Activated CD8-positive, alpha-beta T cell treated with anti-CD3 and anti-CD28 coated beads for 36 hours (primary cell): ENCODE measurements at places on chromosomes 7 and 10. TPM values are rescaled to one million over a fixed set of nuclear protein-coding genes. Genes with fewer than 3 reads are reported as not detected.

DNA sequence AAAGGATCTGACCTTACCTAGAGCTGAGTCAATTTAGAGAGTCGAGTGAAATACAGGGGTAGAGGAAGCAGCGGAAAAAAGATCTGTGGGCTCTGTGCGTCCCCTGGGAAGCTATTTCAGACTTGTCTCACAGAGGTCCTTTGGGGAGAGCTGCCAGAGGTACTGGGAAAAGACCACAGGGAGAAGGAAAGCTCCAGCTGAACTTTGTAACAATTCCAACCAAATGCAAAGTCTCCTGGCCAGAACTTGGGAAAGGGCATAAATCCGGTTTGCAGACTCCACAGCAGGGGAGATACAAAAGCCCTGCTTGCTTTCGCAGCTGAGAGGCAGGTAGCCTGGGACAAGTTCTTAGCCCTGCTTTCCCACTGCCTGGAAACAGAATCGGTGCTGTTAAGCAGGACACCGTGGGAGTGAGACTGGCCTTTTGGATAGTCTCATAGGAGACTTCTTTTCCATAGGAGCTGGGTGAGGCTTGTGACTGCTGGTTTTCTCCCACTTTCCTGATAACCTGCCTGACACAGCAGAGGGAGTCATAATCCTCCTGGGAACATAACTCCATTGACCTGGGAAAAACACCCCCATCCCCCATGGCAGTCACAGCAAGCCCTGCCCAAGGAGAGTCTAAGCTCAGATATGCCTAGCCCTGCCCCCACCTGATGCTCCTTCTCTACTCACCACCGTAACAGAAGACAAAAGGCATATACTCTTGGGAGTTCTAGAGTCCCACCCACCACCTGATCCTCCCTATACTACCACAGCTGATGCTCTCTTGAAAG is 926.2 kb downstream of the KCNMA1 start:
- no peaks in the 10 kb centered on the region for H3K36me3 ChIP-seq
- no peak overlapping the region for H3K4me3 ChIP-seq
- no peaks in the 10 kb centered on the region for H3K4me1 ChIP-seq
- no peaks in the 10 kb centered on the region for H3K27me3 ChIP-seq
- DNase-seq: no peak

DNA sequence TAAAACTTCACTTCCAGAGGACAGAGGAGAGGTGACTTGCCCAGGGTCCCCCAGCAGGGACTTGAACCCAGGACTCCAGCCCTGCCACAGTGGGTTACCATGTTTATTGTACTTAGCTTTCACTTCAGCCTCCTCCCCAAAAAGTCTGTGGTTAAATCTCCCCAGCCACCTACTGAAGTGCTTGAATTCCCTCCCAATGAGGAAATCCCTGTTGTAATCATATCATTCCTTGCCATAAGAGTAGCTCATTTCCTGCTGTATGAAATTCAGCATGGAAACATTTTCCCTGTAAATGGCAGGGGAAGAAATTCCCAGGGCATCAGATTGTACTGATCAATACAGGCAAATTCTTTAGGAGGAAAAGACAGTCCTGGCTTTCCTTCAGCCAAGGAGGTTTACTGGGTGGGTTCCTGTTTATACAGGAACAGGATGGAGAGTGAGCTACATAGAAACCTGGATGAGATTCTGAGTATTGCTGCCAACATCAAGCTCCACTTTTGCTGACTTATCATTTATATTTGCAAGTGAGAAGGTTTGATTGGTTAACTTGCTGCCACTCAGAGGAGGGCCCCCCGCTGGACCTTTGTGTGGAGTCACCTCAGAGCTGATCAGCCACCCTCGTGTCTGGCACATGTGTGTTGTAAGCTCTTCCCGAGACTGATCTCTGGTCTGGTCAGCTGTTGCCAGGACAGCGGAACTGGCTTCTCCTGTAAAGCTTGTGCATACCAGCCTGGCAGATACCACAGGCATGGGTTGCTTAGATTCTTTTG is 16.4 kb upstream of the PDZD8 start:
- no peaks in the 10 kb centered on the region for H3K4me1 ChIP-seq
- H3K27me3 ChIP-seq: peaks cover 36% of the 10 kb centered on the region
- H3K27ac ChIP-seq: no peak overlapping the region
- no peak for DNase-seq

CPN1 gene
- total RNA-seq: not detected

ACSL5 gene
- 33.7 TPM for total RNA-seq

DNA sequence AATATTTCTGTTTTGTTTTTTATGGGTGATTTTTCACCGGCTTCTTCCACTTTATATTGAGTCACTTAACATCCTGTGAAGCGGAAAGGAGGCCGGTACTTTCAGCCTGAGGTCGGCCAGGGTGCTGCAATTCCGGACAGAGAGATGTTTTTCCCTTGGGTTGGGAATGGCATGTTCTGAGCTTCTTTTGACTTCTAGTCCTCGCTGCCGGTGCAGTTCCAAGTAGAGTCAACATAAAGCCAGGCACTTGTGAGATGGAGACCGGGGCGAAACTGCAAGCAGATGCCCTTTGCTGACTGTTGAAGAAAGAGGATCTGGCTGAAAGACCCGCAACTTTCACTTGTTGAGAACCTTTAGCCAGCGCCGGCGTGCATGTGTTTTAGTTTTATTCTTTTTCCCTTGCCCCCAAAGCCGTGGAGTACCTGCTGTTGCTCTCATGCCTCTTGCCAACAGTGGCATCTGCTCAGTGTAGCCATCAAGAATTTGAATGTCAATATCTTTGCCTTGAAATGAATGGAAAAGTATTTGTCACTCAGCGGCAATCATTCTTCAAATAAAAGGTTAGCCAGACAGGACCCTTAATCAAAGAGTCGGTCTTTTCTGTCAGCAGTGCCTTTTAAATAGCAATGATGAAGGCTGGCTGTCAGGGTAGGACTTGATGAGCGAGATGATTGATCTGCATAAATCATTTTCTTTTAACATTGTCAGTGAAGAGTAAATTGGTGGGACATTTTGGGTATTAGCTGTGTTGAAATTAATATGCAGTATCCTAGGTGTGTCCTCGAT is 351.2 kb downstream of the LRMDA start:
- H3K27ac ChIP-seq: no peak overlapping the region
- H3K4me1 ChIP-seq: no peaks in the 10 kb centered on the region
- H3K36me3 ChIP-seq: no peaks in the 10 kb centered on the region
- H3K4me3 ChIP-seq: no peak overlapping the region
- H3K27me3 ChIP-seq: peaks cover 8% of the 10 kb centered on the region

DNA sequence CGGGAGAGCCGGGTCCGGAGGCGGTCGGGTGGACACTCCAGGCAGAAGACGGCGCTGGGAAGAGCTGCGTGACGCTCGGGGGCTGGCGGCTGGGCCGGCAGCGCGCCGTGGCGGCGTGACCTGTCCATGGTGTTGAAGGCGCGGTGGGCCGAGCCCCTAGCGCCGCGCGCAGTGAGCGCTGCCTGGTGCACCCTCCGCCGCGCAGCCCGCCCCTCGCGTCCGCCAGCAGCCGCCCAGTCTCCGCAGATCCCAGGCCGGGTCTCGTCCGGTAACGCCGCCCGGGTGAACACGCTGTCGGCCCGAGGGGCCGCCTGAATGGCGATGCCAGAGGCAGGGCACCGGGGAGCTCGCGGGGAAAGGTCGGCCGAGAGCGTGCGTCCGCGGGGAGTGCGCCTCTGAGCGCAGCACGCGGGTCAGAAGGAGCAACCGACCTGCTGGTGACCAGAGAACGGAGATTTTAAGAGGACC is 657 bp upstream of the TMEM178B start:
- no peaks in the 10 kb centered on the region for H3K36me3 ChIP-seq
- H3K27me3 ChIP-seq: peaks cover 48% of the 10 kb centered on the region
- peak overlapping the region; percentile 59 for H3K4me3 ChIP-seq
- DNase-seq: peak; percentile 26

DNA sequence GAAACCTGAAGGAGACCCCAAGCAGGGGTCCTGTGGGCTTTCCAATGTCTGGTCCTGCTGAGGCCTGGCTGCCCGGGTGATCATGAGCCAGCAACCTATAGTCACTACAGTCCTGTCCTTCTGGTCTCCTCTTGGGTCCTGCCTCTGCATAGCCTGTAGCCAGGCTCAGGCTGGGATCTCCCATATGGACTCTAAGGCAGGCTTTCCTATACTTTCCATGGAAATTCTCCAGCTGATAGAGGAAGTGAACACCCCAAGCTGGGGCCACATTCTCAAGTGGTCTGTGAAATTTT is 26.4 kb downstream of the ANXA8 start:
- DNase-seq: no peak
- H3K27ac ChIP-seq: no peak overlapping the region
- peaks cover 13% of the 10 kb centered on the region for H3K27me3 ChIP-seq
- H3K4me1 ChIP-seq: peaks cover 5% of the 10 kb centered on the region

MAT1A gene
- total RNA-seq: not detected

TMEM236 gene
- 0.11 TPM for total RNA-seq

OR9A2 gene
- not detected for total RNA-seq

NDUFB2 gene
- 177 TPM for total RNA-seq

GRCh38 chr10:7378602-7379403 is 32.0 kb downstream of the SFMBT2 start:
- peak overlapping the region; percentile 79 for H3K27ac ChIP-seq
- DNase-seq: no peak
- H3K4me3 ChIP-seq: no peak overlapping the region
- peaks cover 48% of the 10 kb centered on the region for H3K36me3 ChIP-seq

DNA sequence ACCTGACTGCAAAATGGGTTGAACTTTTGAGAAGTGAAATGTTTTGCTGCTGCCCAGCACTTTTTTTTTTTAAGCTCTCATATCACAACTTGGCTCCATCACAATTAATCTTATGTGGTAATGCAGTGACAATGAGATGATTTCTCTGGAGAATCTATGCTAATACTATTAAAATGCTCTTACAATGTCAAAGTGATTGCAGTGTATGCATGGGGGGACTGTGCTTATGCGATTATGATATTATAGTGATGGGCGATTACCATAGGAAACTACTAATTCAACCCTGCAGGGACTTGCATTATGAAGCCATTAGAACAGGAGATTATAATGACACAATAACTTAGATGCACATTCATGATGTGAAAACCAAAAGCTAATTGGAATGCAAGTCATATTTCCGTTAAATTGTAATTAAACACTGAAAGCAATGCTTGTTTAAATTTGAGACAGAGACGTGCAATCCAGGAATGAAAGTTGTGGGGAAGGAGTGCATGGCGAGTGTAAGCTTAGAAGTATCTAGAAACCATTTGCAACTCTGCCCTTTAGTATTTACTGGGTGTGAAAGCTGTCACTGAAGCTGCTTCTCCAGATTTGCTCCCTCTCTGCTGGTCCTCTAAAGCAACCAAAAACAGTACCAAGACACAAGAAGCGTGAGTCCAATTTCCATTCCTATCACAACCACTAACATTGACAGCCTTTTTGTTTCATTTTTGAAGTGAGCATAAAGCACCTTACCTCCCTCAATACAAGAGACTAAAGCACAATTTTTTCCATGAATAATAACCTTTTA is 21.6 kb downstream of the PTER start:
- H3K36me3 ChIP-seq: peaks cover 34% of the 10 kb centered on the region
- no peak overlapping the region for H3K4me3 ChIP-seq
- H3K27me3 ChIP-seq: no peaks in the 10 kb centered on the region
- DNase-seq: no peak

SPDYE9 gene
- not detected for total RNA-seq

PTN gene
- total RNA-seq: not detected

GRCh38 chr7:13708670-13709069 is 280.8 kb downstream of the ETV1 start:
- no peaks in the 10 kb centered on the region for H3K4me1 ChIP-seq
- H3K27me3 ChIP-seq: no peaks in the 10 kb centered on the region
- H3K4me3 ChIP-seq: no peak overlapping the region
- no peak for DNase-seq
- no peaks in the 10 kb centered on the region for H3K36me3 ChIP-seq
- H3K27ac ChIP-seq: no peak overlapping the region

- H3K27ac ChIP-seq: peak overlapping the region; percentile 90
- H3K27me3 ChIP-seq: no peaks in the 10 kb centered on the region
- peaks cover 36% of the 10 kb centered on the region for H3K36me3 ChIP-seq
- peak; percentile 77 for DNase-seq
- peak overlapping the region; percentile 56 for H3K4me3 ChIP-seq
- H3K4me1 ChIP-seq: peaks cover 96% of the 10 kb centered on the region
Observed at GRCh38 chr10:80500572-80501380, 36.9 kb upstream of the SH2D4B start.

DNA sequence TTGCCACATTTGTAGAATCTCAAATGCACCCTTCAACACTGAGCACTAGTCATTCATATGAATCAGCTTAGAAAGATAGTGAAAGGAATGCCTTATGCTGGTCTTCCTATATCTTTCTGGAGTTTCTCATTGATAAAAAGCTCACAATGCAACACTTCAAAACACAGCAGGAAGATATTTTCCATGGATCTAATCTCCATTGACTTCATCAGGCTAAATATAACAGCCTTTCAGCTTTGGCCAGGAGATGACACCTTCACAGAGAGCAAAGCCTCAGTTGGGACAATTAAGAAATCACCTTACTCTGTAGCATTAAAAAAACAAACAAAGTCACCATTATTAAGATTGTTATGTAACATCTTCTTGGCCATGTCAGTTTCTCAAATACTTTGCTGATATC is 6.7 kb downstream of the NRP1 start:
- no peak for DNase-seq
- no peak overlapping the region for H3K4me3 ChIP-seq
- H3K27me3 ChIP-seq: peaks cover 46% of the 10 kb centered on the region
- H3K27ac ChIP-seq: no peak overlapping the region

- peaks cover 6% of the 10 kb centered on the region for H3K27me3 ChIP-seq
- peaks cover 2% of the 10 kb centered on the region for H3K4me1 ChIP-seq
- no peak for DNase-seq
- H3K27ac ChIP-seq: no peak overlapping the region
Observed at GRCh38 chr10:95462740-95463667, 98.2 kb downstream of the SORBS1 start.

- H3K36me3 ChIP-seq: no peaks in the 10 kb centered on the region
- no peaks in the 10 kb centered on the region for H3K27me3 ChIP-seq
- H3K4me3 ChIP-seq: no peak overlapping the region
- no peak overlapping the region for H3K27ac ChIP-seq
Observed at GRCh38 chr7:18400726-18401125, 94.8 kb upstream of the HDAC9 start.

- H3K27me3 ChIP-seq: no peaks in the 10 kb centered on the region
- no peak overlapping the region for H3K4me3 ChIP-seq
- no peak overlapping the region for H3K27ac ChIP-seq
- peaks cover 16% of the 10 kb centered on the region for H3K4me1 ChIP-seq
Observed at GRCh38 chr7:112283382-112283910, 77.0 kb downstream of the ZNF277 start.

GRCh38 chr7:127608446-127608845 is 9.5 kb downstream of the PAX4 start:
- H3K4me1 ChIP-seq: no peaks in the 10 kb centered on the region
- DNase-seq: no peak
- peaks cover 4% of the 10 kb centered on the region for H3K27me3 ChIP-seq
- H3K4me3 ChIP-seq: no peak overlapping the region
- H3K36me3 ChIP-seq: no peaks in the 10 kb centered on the region

MINDY4 gene
- 1.7 TPM for total RNA-seq

NEURL1 gene
- 1.7 TPM for total RNA-seq
